Thymus (tissue), 14 donors: ENCODE measurements at places on chromosomes 3 and 15. TPM values are rescaled to one million over a fixed set of nuclear protein-coding genes. Genes with fewer than 3 reads are reported as not detected.

GRCh38 chr15:74213858-74214284, 11.3 kb upstream of the STRA6 start:
- H3K27me3 ChIP-seq: no peaks in the 10 kb centered on the region
- DNase-seq: no peak
- no peak overlapping the region for H3K27ac ChIP-seq
- no peaks in the 10 kb centered on the region for H3K36me3 ChIP-seq

DNA sequence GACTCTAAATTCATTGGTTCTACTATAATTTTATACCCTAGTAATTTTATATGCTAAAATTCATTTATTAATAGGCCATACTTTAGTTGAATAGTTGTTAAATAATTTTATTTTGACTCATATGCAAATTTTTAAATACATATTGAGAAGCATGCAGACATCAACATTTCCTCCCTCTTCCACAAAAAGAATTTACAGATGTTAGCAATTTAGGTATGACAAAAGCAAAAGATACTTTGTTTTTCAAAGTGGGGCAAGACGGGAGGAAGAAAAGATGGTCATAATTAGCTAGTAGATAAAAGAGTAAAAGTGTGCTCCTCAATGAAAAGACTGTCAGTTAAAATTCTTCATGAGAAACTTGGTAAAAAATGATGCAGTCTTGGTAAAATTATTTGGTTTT, 148.9 kb upstream of the TSPAN3 start:
- H3K4me1 ChIP-seq: no peaks in the 10 kb centered on the region
- DNase-seq: no peak
- H3K36me3 ChIP-seq: no peaks in the 10 kb centered on the region
- H3K27ac ChIP-seq: no peak overlapping the region

TGM4 gene
- 0.14 TPM for total RNA-seq

SEC62 gene
- 61.7 TPM for total RNA-seq

- DNase-seq: no peak
- H3K27me3 ChIP-seq: no peaks in the 10 kb centered on the region
- H3K4me1 ChIP-seq: peaks cover 7% of the 10 kb centered on the region
- H3K4me3 ChIP-seq: no peak overlapping the region
- H3K36me3 ChIP-seq: no peaks in the 10 kb centered on the region
These were observed 202.7 kb downstream of the TNIK start for GRCh38 chr3:171257251-171258203.

DNA sequence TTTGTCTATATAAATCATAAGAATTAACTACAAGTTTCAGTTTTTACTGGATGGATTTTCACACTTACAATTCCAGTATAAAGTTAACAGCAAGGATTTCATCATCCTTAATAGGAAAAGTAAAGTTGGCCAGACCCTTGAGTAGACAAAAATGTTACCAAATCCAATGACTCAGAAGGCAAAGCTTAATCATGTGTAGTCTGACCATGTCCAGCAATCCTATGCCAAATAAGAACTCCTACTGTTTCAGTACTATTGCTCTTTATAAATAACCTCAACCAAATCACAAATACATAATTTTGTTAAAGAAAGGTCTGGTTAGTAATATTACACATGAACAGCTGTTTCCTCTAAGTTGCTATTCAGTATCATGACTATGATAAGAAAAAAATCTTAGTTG, 35.0 kb downstream of the PLOD2 start:
- H3K4me1 ChIP-seq: no peaks in the 10 kb centered on the region
- no peak overlapping the region for H3K4me3 ChIP-seq
- H3K36me3 ChIP-seq: no peaks in the 10 kb centered on the region
